ENCODE measurements at places on chromosomes 7 and 10.

DNA sequence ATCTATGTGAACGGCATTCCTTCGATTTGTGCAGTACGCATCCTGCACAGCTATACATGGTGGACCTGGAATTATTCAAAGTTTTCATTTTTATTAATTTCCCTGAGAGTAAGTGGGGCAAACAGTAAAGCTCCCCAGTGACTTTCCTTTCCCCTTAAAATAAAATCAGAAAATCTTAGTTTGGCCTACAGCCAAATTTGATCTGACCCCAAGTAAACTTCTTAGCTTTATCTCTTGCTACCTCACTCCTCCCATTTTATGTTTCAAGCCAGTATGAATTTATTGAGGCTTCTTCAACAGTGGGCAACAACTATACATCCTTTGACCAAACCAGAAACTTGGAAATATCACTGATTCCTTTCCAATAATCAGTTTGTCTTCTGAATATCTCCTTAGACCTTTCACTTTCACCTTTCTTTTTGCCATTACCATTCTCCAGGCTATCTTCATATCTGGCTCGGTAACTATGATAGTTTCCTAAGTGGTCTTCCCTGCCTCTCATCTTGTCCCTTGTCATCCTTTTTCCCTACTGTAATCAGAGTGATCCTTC lies 11.1 kb downstream of the SPAG6 start:
- DNase-seq: no peak
- H3K36me3 ChIP-seq: no peaks in the 10 kb centered on the region

DNA sequence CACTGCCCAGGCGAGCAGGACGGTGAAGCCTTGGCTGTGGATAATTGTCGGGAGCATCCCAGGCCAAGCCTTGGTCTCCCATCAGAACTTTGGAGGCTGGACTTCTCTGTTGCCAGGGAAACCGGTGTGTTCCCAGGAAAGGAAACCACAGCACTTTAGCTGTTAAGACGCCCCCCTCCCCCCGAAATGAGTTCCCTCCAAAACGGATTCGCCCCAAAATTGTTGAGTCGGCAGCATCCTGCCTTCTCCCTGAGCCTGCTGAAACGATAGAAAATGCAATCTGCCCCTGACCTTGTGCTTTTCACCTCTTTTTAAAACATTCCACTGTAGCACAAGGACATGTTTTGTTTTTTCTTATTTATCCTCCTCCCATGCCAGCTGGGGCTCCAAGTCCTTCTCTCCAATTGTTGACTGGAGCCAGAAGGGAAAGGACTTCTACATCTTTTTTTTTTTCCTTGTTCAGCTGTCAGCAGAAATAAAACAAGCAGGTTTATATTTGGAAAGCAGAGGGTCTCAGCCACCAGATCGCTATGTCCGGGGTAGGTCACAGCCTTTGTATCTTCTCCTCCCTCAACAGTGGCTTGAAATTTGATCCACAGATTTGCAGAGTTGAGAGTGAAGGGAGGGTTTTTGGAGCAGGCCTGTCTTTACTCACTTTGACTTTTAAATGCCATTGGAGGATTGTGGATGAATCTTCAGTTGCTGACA lies 116.5 kb downstream of the ZMIZ1 start:
- no peak for DNase-seq
- no peaks in the 10 kb centered on the region for H3K27me3 ChIP-seq
- H3K27ac ChIP-seq: peak overlapping the region; percentile 66
- H3K36me3 ChIP-seq: no peaks in the 10 kb centered on the region

DNA sequence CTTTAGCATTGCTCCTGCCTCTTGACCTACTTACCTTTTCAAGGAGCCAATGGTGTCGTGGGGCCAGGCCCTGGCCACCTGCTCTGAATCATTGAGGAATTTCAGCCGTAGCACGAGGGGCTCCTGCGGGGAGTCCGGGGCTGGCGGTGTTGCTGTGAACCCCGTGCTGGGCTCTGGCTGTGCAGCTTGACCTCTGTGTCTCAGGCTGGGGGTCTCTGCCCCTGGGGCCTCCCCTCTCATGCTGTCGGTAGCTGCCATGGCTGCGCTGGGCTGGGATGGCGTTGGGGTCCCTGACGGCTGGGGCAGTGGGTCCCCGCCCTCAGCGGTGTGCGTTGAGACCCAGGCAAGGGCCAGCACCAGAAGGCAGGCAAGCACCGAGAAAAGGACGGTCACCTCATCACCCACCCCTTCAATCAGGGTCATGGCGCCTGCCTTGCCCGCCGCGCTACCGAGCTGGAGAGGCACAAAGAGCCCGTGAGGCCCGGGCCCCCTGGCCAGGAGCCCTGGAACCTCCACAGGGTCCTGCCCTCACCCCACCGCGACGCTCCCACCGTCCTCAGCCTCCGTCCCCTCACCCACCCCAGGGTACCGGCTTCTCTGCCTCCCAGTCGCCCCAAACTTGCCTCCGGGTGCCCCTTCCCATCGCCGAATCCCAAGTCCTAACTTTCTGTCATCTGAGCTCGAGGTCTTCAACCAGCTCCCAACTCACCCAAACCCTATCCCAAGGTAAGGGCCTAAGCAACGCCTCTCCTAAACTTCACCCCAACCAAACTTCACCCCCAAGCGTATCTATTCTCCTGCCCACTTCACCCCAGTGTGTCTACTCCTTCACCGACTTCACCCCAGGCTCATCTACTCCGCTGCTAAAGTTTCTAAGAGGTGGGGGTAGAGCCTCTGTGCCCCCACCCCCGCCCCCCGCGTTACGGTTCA lies 887 bp downstream of the TMUB1 start:
- no peaks in the 10 kb centered on the region for H3K27me3 ChIP-seq
- H3K4me1 ChIP-seq: peaks cover 27% of the 10 kb centered on the region
- peak overlapping the region; percentile 96 for H3K27ac ChIP-seq
- H3K36me3 ChIP-seq: peaks cover 3% of the 10 kb centered on the region
- peak overlapping the region; percentile 97 for H3K4me3 ChIP-seq

GRCh38 chr7:132515181-132515580 lies 61.1 kb downstream of the PLXNA4 start:
- H3K4me1 ChIP-seq: peaks cover 9% of the 10 kb centered on the region
- H3K27ac ChIP-seq: no peak overlapping the region
- H3K36me3 ChIP-seq: no peaks in the 10 kb centered on the region

DNA sequence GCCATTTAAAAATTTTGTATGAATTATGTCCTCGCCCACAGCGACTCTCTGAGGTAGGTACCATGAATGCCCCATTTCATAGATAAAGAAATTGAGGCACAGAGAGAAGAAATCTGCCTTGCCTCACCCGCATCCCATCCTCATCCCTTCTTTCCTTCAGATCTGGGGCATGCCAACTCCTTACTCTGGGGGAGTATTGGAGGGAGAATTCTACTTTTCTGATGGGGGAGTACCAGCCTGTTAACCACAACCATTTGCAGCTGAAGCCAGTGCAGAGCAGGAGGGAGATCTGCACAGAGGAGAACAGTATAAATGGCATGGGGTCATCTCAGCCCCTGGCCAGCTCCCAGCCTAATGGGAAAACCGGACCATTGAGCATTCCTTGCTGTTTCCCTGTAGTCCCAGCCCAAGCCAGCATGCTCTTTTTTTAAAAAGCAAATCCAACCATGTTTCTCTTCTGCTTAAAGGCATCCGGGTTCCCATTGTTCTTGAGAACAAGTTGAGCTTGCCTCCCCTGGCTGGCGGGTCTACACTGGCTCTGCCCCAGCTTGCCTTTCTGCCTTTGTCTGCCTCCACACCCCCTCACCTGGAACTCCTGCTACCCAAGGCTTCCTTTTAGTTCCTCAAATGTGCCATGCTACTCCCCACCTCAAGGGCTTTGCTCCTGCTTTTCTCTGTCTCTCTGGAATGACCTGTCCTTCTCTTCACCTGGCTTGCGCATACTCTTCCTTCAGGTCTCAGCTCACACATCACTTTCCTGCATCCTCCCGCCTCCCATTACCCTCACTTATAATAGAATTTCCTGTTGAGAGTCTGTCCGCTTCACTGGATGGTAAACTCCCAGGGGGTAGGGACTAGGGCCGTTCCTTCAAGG lies 8.8 kb upstream of the ZNF503 start:
- peak overlapping the region; percentile 79 for H3K4me3 ChIP-seq
- H3K4me1 ChIP-seq: peaks cover 2% of the 10 kb centered on the region
- H3K27ac ChIP-seq: peak overlapping the region; percentile 3
- H3K27me3 ChIP-seq: peaks cover 64% of the 10 kb centered on the region

- DNase-seq: no peak
- peaks cover 6% of the 10 kb centered on the region for H3K4me1 ChIP-seq
- H3K36me3 ChIP-seq: peaks cover 3% of the 10 kb centered on the region
- no peaks in the 10 kb centered on the region for H3K27me3 ChIP-seq
Observed at GRCh38 chr7:71731740-71732139, 599.8 kb downstream of the GALNT17 start.

GRCh38 chr10:5283305-5284158 lies 81.2 kb upstream of the UCN3 start:
- peaks cover 20% of the 10 kb centered on the region for H3K4me1 ChIP-seq
- peak overlapping the region; percentile 75 for H3K27ac ChIP-seq
- H3K4me3 ChIP-seq: no peak overlapping the region
- peak; percentile 23 for DNase-seq
- no peaks in the 10 kb centered on the region for H3K27me3 ChIP-seq
- H3K36me3 ChIP-seq: peaks cover 10% of the 10 kb centered on the region

- no peak overlapping the region for H3K4me3 ChIP-seq
- DNase-seq: no peak
Observed at GRCh38 chr10:52864201-52865106, 91.9 kb upstream of the MBL2 start.

- no peak overlapping the region for H3K27ac ChIP-seq
- H3K4me3 ChIP-seq: no peak overlapping the region
- DNase-seq: no peak
- no peaks in the 10 kb centered on the region for H3K4me1 ChIP-seq
- no peaks in the 10 kb centered on the region for H3K36me3 ChIP-seq
- no peaks in the 10 kb centered on the region for H3K27me3 ChIP-seq
Observed at GRCh38 chr7:122846591-122846990, 39.7 kb downstream of the CADPS2 start.

DNA sequence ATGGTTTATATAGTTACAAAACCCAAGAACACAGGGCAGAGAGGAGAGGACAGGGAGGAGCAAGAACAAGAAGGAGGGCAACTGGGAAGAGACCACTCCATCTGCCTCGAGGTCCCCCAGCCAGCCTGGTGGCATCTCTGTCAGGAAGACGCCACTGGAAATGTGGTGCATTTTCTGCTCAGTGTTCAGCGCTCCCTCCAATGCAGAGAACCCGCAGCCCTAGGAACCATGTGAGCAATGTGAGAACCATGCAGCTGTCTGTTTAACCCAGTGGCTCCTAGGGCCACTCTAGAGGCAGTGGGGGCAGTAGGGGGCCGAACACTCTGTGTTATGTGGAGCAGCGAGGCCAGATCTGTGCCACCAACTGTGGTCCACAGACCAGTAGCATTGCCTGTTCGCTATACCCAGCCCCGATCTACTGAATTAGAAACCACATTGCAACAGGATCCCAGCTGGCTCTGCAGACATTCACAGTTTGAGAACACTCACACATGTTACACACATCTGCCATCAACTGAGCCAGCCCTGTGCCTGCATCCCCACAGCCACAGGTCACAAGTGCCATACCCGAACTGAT lies 110.2 kb downstream of the CPXM2 start:
- DNase-seq: no peak
- H3K27ac ChIP-seq: no peak overlapping the region
- H3K4me3 ChIP-seq: no peak overlapping the region
- no peaks in the 10 kb centered on the region for H3K36me3 ChIP-seq

GRCh38 chr7:13352677-13353076 lies 636.8 kb downstream of the ETV1 start:
- H3K4me3 ChIP-seq: no peak overlapping the region
- H3K27me3 ChIP-seq: peaks cover 6% of the 10 kb centered on the region
- H3K4me1 ChIP-seq: no peaks in the 10 kb centered on the region
- no peak overlapping the region for H3K27ac ChIP-seq

DNA sequence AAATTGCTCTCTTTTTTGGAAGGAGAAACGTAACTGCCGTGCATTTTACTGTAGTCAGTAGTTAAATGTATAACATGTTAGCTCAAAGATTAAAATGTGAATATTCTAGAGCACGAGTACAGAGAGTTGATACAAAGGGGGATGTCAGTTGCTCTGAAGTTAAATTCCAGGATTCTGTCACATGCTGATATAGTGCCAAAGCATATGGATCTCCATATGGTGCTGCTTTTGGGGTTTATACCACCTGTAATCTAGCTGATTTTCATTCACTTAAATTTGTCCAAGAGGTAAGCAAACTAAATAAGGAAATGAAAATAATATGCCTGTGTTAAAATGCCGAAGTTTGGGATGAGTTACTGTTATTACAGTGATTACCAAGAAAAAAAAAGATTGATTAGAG lies 298.6 kb downstream of the EXOC4 start:
- H3K27me3 ChIP-seq: no peaks in the 10 kb centered on the region
- no peak for DNase-seq
- H3K4me3 ChIP-seq: no peak overlapping the region
- peaks cover 2% of the 10 kb centered on the region for H3K36me3 ChIP-seq
- no peak overlapping the region for H3K27ac ChIP-seq

All from T-helper 17 cell (primary cell).